ENCODE measurements at places on chromosomes 6 and 20.
A peak's percentile ranks its signal among the peaks of the same experiment; 100 is the strongest.

DNA sequence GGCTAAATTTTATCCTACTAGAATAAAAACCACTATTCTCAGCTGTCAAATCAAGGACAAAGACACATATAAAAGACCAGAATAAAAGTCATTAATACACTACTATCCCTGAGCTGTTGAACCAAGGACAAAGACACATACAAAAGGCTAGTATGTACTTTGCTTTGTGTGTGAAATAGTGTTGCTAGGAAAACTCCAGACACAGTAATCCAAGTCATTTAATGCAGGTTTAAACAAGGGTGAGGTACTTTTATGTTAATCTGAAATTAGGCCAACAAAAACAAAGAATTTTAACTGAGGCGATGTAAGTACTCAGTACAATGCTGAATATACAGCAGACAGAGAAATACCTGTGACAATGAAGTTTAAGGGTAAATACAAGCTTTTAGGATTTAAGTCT lies 18.9 kb downstream of the GCLC start:
- DNase-seq, result no peak

- peak; percentile 25 for DNase-seq
Observed at GRCh38 chr20:62907384-62908317, 18.7 kb downstream of the DIDO1 start.

GRCh38 chr6:147078602-147079001 lies 125.6 kb upstream of the STXBP5 start:
- DNase-seq, result peak; percentile 29

GRCh38 chr6:15405129-15406068 lies 159.5 kb downstream of the JARID2 start:
- no peak for DNase-seq

- DNase-seq, result no peak
Observed at GRCh38 chr20:3854462-3854871, 7.8 kb downstream of the MAVS start.

DNA sequence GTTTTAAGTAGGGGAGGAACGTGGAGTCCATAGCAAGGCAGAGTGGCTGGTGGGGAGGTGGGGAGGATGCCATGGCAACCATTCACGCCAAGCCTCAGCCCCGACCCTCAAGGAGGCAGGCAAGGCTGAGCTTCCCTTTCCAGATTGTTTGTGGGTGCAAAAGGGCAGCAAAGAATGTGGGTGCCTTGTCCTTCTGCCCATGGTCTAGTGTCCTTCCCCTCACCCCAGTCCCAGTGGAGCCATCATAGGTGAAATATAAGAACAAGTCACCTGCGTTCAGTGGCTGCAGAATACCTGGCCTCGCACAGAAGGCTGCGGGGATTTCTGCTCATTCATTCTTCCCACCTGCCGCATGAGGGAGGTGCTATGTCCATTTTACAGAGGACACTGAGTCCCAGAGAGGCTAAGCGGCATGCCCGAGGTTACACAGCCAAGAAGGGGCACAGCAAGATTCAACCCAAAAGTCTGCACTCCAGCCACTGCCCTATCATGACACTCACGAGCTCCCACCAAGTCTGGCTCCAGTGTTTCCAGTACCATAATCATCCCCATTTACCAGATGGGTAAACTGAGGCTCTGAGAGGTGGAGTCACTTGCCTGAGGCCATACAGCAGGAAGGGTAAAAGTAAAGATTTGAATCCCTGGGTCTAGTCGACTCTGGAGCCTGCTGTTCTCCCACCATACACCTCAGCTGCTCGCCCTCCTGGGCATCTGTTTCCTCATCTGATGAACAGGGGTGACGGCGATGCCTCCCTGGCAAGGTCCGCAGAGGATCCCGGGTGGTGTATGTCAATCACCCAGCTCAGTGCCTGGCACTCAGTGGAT lies 100.8 kb downstream of the CEBPB start:
- no peak for DNase-seq

- no peak for DNase-seq
Observed at GRCh38 chr6:101845621-101846020, 452.1 kb downstream of the GRIK2 start.

DNA sequence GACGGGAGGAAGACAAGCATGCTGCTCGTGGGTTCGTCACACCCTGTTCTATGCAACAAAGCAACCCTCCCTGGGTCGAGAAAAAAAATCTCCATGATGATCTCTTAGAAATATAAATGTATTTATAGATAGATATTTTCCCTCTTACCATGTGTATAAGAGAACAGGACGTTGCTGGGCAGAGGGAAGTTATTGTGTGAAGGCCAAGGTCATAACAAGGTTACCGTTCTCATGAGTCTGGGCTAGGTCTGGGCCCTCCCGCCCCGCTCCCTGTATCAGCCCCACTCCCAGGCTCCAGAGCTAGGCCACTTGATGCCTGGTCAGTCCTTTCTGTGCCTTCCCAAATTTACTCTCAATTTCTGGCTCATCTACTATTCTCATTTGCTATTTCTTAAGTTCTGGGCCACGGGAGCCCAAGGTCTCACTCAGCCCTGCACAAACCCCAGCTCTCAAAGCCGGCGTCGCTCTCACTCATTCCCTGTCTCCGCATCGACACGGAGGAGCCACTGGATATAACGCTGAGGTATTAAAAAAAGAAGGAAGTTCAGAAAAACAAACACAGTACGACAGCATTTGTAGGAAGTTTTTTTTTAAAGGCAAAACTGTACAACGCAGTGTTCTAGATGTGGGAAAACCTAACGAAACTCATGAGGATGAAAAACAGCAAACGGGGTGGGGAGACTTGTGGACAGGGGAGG lies 96.8 kb downstream of the PSMG4 start:
- no peak for DNase-seq

DNA sequence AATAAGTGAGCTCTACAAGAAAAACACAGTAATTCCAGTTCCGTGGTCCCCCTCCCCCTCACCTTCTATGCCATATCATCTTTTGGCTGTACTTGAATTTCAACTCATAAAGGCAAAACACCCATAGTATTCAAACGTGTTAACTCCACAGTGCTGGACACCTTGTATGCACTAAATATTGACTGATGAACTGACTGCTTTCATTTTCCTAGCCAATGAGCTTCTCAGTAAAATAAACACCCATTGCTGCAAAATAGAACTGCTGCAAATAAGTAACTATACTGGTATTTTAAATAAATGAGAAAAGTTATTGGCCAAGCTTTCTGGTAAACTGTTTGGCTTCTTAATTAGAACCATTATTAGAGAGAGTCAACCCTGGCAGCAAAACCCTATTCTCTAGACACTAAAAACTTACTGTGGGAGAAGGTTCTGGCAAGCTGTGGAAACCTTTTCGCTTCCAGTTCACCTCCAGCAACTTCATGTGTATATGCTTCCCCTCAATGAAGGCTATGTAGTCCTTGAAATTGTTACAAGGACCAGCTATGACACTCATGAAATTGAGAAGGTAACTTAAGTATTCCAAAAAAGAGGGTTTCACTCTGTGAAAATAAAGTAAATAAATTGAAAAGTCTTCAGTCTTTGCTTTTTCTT lies 86.0 kb downstream of the MBOAT1 start:
- DNase-seq, result no peak

DNA sequence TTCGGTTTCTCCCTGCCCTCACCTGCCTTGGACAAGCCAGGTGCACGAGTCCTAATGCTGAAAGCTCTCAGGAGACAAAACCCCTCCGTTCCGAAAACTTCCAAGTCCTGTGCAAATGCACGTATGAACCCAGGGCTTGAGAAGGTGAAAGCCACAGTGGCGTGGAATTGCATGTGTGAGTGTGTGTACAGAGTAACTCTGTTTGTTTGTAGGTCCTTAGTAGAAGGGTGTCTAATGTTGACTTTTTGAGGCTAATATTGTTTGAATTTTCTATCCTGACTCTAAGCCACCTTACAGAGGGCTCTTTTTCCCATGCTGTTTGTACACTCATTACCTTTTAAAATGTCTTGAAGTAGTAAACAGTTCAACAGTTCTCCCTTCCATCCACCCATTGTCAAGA lies 129.1 kb downstream of the FOXA2 start:
- no peak for DNase-seq

DNA sequence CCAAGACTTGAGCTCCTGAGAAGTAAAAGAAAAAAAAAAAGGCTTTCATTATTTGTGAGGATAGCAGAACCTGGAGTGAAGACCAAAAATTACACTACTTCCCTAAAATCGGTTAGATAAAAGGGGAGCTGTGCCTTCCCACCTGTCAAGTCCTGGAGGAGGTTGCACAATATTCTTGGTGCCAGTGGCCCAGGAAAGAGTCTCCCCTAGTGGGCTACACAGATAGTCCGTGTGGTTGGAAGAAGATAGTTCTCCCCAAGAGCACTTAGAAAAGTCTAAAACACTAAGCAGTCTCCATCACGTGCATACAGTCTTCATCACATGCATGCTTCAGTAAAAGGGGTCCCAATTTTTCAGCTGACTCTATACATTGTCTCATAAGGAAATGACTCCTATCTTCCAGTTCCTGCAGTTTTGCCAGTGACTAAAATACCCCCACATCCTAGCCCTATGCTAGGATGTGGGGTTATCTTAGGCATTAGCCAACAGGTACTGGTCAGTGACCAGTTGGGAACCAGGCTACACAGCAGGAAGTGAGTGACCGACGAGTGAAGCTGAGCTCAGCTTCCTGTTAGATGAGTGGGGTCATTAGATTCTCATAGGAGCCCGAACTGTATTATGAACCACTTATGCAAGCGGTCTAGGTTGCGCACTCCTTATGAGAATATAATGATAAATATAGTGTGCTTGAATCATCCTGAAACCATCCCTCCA lies 199.5 kb upstream of the FAM83B start:
- DNase-seq, result no peak

GRCh38 chr6:138037009-138037504 lies 70.2 kb downstream of the PERP start:
- peak; percentile 69 for DNase-seq

- no peak for DNase-seq
Observed at GRCh38 chr20:53493311-53493857, 100.3 kb downstream of the ZNF217 start.

- peak; percentile 70 for DNase-seq
Observed at GRCh38 chr6:135506270-135506997, 8.9 kb upstream of the AHI1 start.

GRCh38 chr20:63695424-63696305 lies 787 bp upstream of the TNFRSF6B start:
- DNase-seq, result peak; percentile 7

- peak; percentile 77 for DNase-seq
Observed at GRCh38 chr6:107665382-107665781, 158.7 kb downstream of the SCML4 start.

DNA sequence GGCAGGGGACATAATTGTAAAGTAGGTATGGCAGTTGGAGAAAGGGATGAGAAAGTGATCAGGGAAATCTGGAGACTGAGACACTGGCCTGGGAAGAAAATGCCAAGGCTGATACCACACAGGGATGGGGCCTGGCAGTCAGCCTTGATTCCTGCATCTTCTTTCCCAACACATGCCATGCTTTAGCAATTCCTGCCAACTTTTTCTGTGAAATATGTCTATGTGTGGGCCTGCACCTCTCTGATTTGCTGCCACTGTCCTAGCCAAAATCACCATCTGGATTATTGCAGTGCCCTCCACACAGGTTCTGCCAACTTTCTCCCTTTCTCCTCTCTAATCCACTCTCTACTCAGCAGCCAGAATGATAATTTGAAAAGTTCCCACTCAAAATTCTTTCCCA lies 759.8 kb upstream of the CITED2 start:
- DNase-seq, result no peak

DNA sequence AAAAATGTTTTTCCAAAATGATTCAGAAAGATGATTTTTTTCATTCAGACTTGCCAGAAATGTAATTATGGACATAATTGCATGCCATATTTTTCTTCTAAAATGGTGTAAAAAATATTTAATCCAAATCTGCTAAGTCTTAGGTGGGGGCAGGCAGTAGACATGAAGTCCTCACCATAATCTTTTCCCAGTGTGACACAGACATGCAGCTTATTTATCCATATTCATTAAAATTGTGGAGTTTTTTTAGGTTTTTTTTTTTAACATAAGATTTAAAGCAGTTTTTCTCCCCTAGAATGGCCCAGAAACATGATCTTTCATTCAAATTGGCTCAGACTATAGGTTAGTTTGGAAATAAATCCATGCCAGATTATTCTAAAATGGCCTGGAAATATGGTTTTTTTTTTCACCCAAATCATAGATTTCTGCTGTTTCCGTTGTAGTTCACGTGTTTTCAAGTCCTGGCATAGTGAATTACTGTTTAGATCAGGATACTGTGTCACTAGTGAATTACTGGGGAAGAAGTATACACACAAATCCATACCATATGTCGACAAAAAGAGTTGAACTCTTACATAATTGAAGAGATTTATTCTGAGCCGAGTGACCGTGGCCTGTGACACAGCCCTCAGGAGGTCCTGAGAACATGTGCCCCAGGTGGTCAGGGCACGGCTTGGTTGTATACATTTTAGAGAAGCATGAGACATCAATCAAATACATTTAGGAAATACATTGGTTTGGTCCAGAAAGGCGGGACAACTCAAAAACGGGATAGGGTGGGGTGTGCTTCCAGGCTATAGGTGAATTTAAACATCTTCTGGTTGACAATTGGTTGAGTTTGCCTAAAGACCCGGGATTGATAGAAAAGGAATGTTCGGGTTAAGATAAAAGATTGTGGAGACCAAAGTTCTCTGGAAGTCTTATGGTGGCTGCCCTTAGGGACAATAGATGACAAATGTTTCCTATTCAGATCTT lies 33.9 kb downstream of the ZNF133 start:
- DNase-seq, result no peak

- no peak for DNase-seq
Observed at GRCh38 chr20:2760952-2761305, 39.5 kb downstream of the CPXM1 start.

DNA sequence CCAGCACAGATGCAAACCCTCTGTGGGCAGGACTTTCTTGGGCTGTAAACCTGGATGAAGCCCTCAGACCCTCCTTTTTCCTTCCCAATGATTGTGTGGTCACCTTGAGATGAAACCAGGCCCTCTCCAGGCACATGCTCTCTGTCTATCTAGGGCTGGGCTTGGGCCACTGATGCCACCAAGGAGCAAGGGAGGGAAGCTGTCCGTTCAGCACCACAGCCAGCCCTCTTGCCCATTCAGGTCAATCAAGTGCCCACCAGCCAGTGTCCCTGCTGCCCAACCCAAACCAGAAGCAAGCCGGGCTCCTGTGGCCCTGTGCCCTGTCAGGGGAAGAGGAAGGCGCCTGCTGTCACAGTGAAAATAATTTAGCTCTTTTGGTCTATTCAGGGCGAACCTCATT lies 8.0 kb downstream of the STMN3 start:
- DNase-seq, result peak; percentile 29

DNA sequence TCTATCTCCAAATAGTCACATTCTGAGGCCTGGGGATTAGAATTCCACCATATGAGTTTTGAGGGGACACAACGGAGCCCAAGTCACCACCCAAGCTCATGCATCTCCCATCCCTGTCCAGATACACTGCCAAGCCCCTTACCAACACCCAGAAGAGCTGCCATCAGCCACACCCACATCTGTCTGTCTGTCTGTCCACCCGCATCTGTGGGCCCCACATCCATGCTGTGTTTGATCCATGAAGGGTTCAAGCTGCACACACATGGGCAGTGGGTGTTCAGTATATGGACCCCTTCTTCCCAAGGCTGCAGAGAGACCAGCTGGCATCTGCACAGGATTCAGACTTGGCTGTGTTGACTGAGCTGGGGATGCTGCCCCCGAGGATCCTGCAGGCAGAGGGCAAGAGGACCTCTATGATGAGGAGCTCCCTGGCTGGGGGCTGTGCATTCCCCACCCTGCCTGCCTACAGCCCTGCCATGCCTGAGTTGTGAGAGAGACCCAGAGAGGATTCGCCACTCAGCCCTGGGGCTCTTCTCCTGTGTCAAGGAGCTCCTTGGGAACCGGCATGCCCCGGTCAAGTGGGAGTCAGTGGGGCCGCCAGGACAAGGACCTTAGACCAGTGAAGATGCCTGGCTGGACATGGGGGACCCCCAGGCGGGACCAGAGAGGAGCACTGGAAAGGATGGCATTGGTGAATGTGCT lies 206.4 kb downstream of the SYNDIG1 start:
- no peak for DNase-seq

Measured in M059J (cell line).